ENCODE measurements at places on chromosomes 1 and 21.

DNA sequence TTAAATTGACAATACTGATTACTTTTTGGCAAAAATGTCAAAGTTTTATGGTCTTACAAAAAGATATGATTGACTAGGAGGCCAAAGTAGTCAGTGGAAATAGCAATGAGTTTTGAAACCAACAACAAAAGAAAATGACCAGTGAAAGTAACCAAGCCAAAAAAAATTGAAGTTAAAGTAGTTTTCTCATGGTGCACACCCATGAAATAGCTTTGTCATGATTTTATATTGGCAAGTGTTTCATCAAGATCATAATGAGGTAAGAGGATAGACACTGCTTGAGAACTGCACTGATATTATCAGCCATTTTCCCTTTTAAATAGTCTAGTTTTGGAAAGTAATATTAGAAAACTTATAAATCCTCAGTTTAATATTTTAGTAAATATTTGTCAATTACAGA is 206.2 kb upstream of the ADAMTS5 start:
- DNase-seq: no peak

DNA sequence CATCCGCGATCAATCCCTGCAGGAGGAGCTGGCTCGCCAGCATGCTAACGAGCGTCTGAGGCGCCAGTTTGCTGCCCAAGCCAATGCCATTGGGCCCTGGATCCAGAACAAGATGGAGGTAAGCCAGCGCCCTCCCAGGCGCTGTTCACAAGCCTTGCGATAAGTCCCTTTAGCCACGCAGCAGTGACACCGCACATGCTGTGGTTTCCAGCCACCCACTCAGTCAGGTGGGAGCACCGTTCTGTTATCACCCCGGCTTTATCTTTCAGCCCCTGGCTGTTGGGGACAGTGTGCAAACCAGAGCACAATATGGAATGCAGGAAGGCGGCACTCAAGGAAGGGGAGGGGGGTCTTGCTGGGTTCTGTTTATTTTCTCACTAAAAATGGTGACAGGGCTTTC is 41.1 kb upstream of the MTR start:
- DNase-seq: no peak

- no peak for DNase-seq
Observed at GRCh38 chr21:34078915-34079314, 5.5 kb downstream of the MRPS6 start.

GRCh38 chr1:154772606-154773506 is 97.2 kb downstream of the KCNN3 start:
- no peak for DNase-seq

- DNase-seq: no peak
Observed at GRCh38 chr1:207318072-207318619, 3.3 kb upstream of the CD55 start.

DNA sequence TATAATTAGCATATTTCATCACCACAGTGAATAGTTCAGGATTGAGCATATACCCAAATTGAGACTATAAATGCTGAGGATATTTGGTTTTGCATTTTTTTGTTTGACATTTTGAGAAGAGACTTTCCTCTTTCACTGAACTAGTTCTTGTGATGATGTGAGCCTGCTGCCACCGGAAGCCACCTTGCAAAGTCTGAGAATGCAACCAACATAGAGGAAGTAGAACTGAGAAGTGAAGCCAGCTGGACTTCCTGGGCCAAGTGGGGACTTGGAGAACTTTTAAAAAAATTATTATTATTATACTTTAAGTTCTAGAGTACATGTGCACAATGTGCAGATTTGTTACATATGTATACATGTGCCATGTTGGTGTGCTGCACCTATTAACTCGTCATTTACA is 102.3 kb downstream of the RPE65 start:
- DNase-seq: no peak

DNA sequence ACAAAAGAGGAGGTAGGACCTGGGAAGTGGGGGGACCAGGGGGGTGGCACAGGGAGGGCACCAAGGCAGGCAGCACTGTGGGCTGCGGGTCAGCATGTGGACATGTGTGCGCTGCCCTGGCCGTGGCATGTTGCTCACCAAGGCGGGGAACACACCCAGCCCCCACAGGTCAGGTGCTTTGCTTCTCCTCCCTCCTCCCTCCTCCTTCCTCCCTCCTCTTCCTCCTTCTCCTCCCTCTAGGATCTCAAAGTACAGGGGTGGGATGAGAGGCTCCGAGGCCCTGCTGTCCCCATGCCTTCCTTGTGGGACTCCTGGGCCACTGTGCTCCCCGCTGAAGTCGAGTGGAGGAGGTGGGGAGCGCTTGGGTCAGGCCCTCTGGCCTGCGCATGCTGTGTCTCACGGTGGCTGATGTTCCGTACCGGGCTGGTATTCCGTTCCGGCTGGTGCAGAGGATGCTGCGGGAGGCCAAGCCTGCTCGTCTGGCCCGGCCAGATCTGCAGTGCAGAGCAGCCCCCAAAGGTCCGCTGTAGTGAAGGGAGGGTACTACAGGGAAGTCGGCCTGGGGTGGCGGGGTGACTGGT is 26.6 kb downstream of the SPSB1 start:
- no peak for DNase-seq

GRCh38 chr1:96290801-96291200 is 430.8 kb upstream of the PTBP2 start:
- no peak for DNase-seq

DNA sequence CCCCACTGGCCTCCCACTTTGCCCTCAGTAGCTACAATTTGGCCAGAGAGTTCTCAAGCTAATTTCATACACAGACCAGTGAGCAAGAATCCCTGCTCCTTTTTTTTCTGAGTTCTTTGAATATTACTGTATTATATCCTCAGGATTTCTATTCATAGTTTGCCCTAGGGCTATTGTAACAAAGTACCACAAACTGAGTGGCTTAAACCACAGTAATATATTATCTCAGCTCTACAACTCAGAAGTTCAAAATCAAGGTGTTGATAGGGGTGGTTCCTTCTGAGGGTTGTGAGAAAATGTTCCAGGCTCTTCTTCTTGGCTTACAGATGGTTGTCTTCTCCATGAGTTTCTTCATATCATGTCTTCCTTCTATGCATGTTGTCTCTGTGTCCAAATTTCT is 289.4 kb upstream of the ESRRG start:
- no peak for DNase-seq

GRCh38 chr1:152869808-152870419 is 8.2 kb upstream of the SMCP start:
- peak; percentile 18 for DNase-seq

DNA sequence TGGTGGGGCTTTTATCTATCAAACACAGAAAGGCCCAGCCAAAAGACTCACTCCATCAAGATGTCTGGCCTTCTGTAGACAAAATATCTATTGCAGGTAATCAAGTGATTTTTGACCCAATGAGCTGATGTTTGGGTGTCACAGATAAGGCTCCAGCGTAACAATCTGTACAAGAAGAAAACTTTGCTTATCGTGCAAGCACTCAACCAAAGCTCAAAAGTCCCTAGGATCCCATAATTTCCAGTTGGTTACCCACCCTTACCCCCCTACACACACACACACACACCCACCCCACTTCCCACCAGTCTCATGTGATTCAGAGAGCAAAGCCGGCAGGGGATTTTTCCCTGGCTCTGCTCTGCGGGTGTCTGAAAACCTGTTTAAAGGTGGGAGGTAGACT is 5.8 kb downstream of the ITPKB start:
- no peak for DNase-seq
